Stimulated activated CD4-positive, alpha-beta T cell treated with anti-CD3 and anti-CD28 coated beads, Interleukin-2, amount 100 ng/mL, for 24 hours (primary cell): ENCODE measurements at places on chromosomes 1 and 21.

- DNase-seq, result no peak
These were observed 6.2 kb downstream of the EDN2 start for GRCh38 chr1:41478118-41478748.

- no peak for DNase-seq
These were observed 4.9 kb downstream of the MCL1 start for GRCh38 chr1:150574260-150575071.

GRCh38 chr1:239269706-239270105 is 116.7 kb upstream of the CHRM3 start:
- no peak for DNase-seq

DNA sequence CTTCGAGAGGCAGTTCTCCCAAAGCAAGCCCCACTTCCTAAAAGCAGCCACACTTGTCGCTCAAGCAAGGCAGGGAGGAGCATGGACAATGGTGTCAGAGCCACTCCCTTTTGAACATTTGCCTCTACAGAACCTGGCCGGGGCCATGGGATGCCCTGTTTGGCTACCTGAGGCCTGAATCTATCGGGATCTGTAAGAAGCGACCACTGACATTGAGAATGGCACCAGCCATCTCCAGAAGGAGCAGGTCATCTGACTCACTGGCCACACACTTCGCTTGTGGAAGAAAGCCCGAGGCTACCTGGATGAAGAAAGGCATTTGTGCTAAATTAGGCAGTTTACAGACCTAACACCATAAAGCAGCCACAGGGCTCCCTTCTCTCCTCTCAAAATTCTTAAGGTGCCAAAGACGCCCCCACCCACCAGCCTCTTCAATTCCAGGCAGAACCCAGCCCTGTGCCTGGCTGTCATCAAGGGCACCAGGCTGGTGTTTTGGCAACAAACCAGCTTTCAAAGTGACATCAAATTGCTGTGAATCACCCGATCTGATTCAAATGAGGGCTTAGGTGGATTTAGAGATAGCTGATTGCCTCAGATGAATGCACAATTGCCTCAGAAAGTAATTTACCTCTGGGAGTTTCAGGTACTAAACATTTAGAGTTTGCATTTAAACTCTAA is 104.8 kb downstream of the ETS2 start:
- DNase-seq, result no peak

- no peak for DNase-seq
These were observed 18.1 kb downstream of the RSBN1 start for GRCh38 chr1:113793878-113794834.

DNA sequence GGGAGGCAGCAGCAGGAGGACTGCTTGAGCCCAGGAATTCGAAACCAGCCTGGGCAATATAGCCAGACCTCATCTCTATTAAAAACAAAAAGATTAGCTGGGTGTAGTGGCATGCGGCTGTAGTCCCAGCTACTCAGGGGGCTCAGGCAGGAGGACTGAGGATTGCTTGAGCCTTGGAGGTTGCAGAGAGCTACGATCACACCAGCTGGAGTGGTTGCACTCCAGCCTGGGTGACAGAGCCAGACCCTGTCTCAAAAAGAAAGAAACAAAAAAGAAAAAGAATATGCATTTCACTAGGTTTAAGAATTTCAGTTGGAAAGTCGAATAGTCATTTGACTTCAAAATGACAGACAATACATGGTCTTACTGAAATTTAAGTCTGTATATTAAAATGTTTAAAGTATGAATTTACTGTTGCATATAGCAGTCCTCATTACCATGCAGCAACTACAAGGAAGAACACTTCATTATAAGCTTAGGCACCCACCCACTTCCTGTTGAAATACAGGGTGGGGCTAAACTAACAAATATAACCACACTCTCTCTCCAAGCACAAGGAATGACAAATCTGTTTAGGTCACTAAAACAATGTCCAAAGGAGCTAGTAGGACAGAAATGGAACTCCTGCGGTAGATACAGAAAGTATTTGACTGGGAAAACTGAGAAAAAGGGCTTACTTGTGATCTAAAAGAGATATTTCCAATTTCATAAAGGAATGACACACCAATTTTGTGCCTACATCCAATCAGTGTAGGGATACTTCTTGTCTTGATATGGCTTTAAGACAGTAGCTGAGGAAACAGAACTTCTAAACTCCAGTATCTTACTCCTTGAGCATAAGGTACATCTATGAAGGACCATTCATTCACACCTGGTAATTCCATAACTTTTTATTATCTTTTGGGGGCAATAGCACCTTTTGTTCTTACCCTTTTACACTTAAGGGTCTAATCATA is 44.1 kb downstream of the GPR3 start:
- no peak for DNase-seq

DNA sequence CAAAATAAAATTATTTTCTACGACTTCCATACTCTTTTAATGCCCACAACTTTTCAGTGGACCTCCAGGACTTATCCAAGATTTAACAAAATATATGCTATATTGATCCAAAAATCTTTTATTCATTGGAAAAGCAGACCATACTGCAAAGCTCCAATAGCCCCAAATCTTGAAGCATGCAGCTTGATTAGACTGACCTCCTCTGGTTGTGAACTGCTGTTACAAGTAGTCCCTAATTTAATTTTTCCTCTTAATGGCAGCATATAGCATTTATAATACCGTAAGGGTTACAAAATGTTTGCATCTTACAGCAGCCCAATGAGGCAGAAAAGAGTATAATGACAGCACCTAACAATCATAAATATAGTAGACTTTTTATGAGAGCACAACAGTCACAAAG is 49.8 kb downstream of the TPR start:
- DNase-seq, result no peak

GRCh38 chr1:209696673-209697072 is 8.0 kb upstream of the HSD11B1 start:
- DNase-seq, result no peak

DNA sequence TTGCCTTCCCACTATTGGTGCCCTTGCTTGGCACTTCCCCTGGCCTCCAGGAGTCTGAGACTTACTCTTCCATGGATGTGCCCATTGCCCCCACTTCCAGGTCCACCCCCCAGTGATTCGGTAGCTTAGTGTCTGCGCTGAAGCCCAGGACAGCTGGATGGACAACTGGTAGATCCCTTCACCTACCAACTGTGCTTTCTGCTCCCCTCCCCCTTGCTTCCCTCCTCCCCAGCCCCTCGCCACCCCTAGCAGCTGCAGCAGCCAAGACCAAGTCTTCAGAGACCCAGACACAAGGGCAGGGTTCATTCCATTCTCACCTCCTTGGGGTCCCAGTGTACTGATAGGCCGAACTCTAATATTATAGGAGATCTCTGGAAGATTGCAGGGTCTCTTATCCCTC is 6.9 kb downstream of the LMNA start:
- no peak for DNase-seq
